PC-3 (cell line): ENCODE measurements at places on chromosomes 2 and 18. TPM values are rescaled to one million over a fixed set of nuclear protein-coding genes. Genes with fewer than 3 reads are reported as not detected.
A peak's percentile ranks its signal among the peaks of the same experiment; 100 is the strongest.

Gene SERPINB13
- not detected in 2 replicates for total RNA-seq

Gene STPG4
- 2.4 TPM in 1 of 2 replicates, not detected in the other for total RNA-seq

Gene GCG
- total RNA-seq = not detected in 2 replicates

Gene CCDC85A
- total RNA-seq = 1.1 and 2.0 TPM in 2 replicates

Gene TTN
- 0.52 and 1.1 TPM in 2 replicates for total RNA-seq

Gene EDAR
- total RNA-seq = 0.04 TPM in 1 of 2 replicates, not detected in the other

- DNase-seq = no peak
- H3K4me1 ChIP-seq = peaks cover 6% of the 10 kb centered on the region; the same call in 1 of the 2 replicates
- H3K27me3 ChIP-seq = no peaks in the 10 kb centered on the region
- H3K4me3 ChIP-seq = no peak overlapping the region
- H3K36me3 ChIP-seq = no peaks in the 10 kb centered on the region
Observed at GRCh38 chr18:49023938-49024803, 73.4 kb upstream of the SMAD7 start.

- peak; percentile 74 for DNase-seq
- no peaks in the 10 kb centered on the region for H3K36me3 ChIP-seq
- peak overlapping the region; percentile 69 for H3K27ac ChIP-seq
- no peak overlapping the region for H3K4me3 ChIP-seq
Observed at GRCh38 chr2:119005051-119005450, 63.1 kb downstream of the MARCO start.

- peak; percentile 36 for DNase-seq
- H3K27ac ChIP-seq = no peak overlapping the region; the same call in 1 of the 2 replicates
- no peaks in the 10 kb centered on the region; the same call in 1 of the 2 replicates for H3K36me3 ChIP-seq
- peaks cover 29% of the 10 kb centered on the region for H3K4me1 ChIP-seq
- H3K4me3 ChIP-seq = no peak overlapping the region
Observed at GRCh38 chr2:216222650-216223352, 113.7 kb downstream of the XRCC5 start.

DNA sequence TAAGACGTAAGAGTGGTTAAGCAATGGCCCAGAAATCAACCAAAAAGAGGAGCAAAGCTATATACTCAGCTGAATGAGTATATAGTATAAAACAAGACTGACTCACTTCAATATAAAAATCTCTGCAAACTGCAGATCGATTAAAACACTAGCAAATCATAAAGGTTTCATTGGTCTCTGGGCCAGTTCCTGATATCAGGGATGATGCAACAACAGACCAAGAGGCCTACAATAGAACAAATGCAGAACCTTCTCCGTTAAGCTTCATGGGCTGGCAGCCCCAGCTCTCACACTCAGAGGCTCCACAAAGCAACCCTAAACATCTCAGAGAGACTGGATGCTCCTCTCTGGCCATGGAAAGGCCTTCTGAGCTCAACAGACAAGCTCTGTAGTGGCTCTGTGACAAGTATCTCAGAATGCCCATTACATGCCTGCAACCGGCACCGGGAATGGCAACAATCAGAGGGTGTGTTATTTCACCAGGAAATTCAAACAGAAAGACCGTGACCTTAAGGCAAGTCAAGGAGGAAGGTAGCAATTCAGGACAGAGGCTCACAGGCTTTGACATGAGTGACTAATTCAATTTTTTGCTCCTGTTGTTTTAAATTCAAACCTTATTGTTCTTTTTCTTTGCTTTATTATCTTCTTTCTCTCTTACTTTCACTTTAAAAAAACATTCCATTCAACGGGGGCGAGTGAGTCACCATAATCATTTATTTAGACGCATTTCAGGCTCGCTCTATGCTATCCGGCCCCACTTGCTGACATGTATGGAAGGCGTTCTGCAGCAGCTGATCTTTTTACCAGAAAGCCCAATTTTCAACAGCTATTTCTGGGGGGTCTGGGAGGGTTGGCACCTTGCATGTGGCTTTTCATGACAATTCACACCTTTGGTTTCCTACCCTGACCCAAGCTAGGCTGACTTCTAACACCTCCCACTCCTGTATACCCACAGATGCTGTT lies 15.1 kb downstream of the CYRIA start:
- H3K4me1 ChIP-seq = no peaks in the 10 kb centered on the region
- peak overlapping the region; percentile 54 for H3K4me3 ChIP-seq
- no peak overlapping the region for H3K27ac ChIP-seq
- H3K27me3 ChIP-seq = no peaks in the 10 kb centered on the region

DNA sequence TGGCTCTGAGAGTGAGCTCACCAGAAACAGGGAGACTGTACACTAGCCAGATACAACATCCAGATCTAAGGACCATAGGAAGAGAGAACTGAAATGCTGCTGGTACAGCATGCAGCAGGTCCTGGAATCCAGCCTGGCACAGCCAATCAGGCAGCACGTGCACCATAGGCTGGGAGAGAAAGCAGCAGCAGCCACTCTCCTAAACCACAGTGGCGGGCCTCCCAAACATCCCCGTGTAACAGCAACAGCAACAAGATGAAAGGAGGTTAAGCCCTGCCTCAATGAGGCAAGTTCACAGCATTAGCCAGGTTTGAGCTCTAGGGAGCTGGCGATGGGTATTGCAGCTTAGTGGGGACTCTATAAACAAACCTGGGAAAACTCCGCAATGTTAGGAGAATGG lies 192.0 kb downstream of the EPHA4 start:
- H3K27ac ChIP-seq = no peak overlapping the region
- DNase-seq = no peak
- peaks cover 9% of the 10 kb centered on the region; the same call in 1 of the 2 replicates for H3K27me3 ChIP-seq
- no peak overlapping the region for H3K4me3 ChIP-seq
- H3K36me3 ChIP-seq = no peaks in the 10 kb centered on the region

- no peak overlapping the region for H3K4me3 ChIP-seq
- no peaks in the 10 kb centered on the region; the same call in 1 of the 2 replicates for H3K36me3 ChIP-seq
- peaks cover 18% of the 10 kb centered on the region for H3K4me1 ChIP-seq
- H3K27ac ChIP-seq = peak overlapping the region; percentile 53; the same call in 1 of the 2 replicates
Observed at GRCh38 chr2:69061525-69061924, 48.5 kb downstream of the ANTXR1 start.

- H3K4me1 ChIP-seq = no peaks in the 10 kb centered on the region
- no peak overlapping the region for H3K27ac ChIP-seq
- H3K36me3 ChIP-seq = no peaks in the 10 kb centered on the region
Observed at GRCh38 chr2:224613543-224614286, 28.6 kb upstream of the CUL3 start.

DNA sequence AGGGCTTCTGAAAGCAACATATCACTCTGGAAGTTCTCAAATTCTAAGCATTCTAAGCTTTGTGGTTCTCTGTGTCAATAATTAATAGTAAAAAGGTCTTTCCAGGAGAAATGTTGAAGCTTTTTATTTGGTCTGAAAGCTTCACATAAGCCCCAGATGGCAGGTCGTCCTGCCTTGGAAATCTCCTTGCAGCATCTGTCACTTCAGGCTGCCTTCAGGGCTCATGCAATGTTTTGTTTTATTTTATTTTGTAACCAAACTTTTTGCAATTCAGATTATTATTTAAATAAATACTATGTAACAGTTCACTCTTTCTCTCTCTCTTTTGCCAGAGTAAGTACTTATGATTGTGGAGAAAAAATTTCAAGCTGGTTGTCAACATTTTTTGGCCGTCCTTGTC lies 46.7 kb upstream of the FHOD3 start:
- DNase-seq = no peak
- no peak overlapping the region for H3K4me3 ChIP-seq
- H3K36me3 ChIP-seq = no peaks in the 10 kb centered on the region
- no peak overlapping the region for H3K27ac ChIP-seq
- H3K4me1 ChIP-seq = no peaks in the 10 kb centered on the region

GRCh38 chr2:39494784-39495251 lies 57.7 kb upstream of the MAP4K3 start:
- no peaks in the 10 kb centered on the region for H3K27me3 ChIP-seq
- H3K4me1 ChIP-seq = peaks cover 72% of the 10 kb centered on the region
- H3K27ac ChIP-seq = peak overlapping the region; percentile 95
- DNase-seq = peak; percentile 84
- no peak overlapping the region for H3K4me3 ChIP-seq

- H3K27me3 ChIP-seq = no peaks in the 10 kb centered on the region
- no peaks in the 10 kb centered on the region for H3K36me3 ChIP-seq
- H3K4me3 ChIP-seq = no peak overlapping the region
- DNase-seq = peak; percentile 70
- H3K4me1 ChIP-seq = peaks cover 25% of the 10 kb centered on the region
- H3K27ac ChIP-seq = 0 out of 2 replicates have a peak overlapping the region, but pooled peaks have one; percentile 1
Observed at GRCh38 chr2:15177103-15177502, 384.0 kb downstream of the NBAS start.

GRCh38 chr2:150191349-150191748 lies 296.1 kb downstream of the RND3 start:
- H3K4me1 ChIP-seq = peaks cover 23% of the 10 kb centered on the region
- H3K27me3 ChIP-seq = no peaks in the 10 kb centered on the region
- H3K27ac ChIP-seq = no peak overlapping the region
- H3K4me3 ChIP-seq = no peak overlapping the region

- H3K36me3 ChIP-seq = no peaks in the 10 kb centered on the region
- peaks cover 17% of the 10 kb centered on the region for H3K4me1 ChIP-seq
- H3K27me3 ChIP-seq = no peaks in the 10 kb centered on the region
- H3K27ac ChIP-seq = peak overlapping the region; percentile 51
- peak; percentile 54 for DNase-seq
Observed at GRCh38 chr18:44830581-44830980, 149.9 kb downstream of the SETBP1 start.

DNA sequence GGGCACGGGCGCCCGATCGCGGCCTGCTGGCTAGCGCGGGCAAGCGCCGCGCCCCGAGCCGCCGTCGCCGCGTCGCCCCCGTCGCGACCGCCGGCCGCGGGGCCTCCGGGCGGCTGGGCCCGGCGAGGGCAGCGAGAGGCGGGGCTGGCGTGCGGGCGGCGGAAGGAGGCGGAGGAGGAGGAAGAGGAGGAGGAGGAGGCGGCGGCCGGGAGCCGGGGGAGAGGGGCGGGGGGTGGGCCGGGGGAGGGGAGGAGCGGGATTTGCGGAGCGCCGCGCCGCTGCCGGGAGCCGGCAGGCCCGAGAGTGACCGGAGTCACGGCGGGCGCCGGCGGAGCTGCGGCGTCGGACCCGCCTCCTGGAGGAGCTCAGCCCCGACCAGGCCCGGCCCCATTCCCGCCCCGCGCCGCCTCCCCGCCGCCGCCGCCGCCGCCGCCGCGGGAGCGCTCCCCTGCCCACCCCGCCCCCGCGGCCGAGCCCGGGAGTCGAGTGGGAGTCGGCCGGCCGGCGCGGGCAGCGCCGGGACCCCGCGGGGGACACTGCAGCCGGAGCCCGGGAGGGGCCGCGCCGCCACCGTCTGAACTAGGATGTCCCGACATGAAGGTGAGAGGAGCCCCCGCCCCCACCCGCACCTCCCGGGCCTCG lies at the start of gene KCMF1:
Gene KCMF1 (plus strand): TSS at position 294 of the 642 bp plus-strand sequence. CDS start 291 bp downstream, at position 585.
- H3K27ac ChIP-seq = peak within 1 kb of the TSS; percentile 82
- no peaks in the 10 kb centered on the region; the same call in 1 of the 2 replicates for H3K36me3 ChIP-seq
- DNase-seq = peak; percentile 75
- peak within 1 kb of the TSS; percentile 82 for H3K4me3 ChIP-seq
- peaks cover 27% of the 10 kb centered on the region; the same call in 1 of the 2 replicates for H3K4me1 ChIP-seq

GRCh38 chr2:54634564-54635511 lies 88.6 kb upstream of the EML6 start:
- no peak overlapping the region for H3K27ac ChIP-seq
- H3K4me3 ChIP-seq = no peak overlapping the region
- no peak for DNase-seq
- peaks cover 85% of the 10 kb centered on the region for H3K36me3 ChIP-seq
